ENCODE measurements at places on chromosomes 1 and 21.

GRCh38 chr1:181742426-181742825 lies 259.1 kb downstream of the CACNA1E start:
- no peak for DNase-seq

DNA sequence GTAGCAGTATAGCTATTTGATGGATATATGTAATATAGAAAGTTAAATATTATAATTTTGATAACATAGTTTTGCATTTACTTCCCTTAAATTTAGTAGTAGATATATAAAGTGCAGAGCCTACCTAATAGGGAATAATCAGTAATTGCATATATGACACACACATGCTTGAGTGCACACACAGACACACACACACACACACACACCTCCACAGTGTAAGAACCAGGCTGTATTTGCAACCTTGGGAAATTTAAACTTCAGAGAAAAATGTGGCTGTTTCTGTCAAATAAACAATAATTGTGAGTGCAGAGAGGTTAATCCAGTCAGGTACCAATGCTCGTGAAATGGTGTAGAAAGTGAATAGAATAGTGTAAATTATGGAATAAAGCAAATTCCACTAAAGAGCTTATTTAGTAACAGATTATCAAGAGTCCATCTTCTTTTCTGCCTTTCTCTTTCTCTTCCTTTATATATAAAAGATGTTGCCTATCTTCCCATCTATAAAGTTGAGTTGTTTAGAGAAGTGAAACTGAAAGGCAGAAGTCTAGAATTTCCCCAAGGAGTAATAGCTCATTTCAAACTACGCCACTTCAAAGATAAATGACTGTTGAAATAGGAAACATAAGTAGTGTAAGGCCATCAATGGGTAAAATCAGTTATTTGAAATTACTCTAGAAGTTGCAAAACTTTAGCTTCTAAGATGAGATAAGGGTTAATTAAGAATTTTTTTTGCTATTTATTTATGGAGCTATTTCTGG lies 273.7 kb downstream of the SRGAP2C start:
- no peak for DNase-seq

DNA sequence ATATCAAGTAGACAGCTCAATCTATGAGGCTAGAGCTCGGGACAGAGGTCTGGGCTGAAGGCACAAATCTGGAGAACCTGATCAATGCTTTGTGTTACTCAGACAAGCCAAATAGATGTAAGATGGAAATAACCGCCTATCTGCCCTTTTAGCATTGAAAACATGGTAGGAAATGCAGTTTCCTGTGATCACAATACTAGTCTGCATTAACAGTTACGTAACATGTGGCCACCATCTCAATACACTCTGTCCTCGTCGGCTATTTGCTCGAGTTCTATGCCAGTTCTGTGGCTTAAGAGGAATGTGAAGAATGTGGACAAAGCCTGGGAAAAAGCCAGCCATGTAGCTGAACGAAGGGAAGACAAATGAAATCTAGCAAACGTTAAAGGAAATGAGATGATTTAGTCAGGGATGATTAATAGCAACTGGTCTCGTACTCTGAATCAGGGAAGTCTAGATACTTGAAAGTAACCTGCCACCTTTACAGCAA lies 73.3 kb downstream of the HSF2BP start:
- no peak for DNase-seq

DNA sequence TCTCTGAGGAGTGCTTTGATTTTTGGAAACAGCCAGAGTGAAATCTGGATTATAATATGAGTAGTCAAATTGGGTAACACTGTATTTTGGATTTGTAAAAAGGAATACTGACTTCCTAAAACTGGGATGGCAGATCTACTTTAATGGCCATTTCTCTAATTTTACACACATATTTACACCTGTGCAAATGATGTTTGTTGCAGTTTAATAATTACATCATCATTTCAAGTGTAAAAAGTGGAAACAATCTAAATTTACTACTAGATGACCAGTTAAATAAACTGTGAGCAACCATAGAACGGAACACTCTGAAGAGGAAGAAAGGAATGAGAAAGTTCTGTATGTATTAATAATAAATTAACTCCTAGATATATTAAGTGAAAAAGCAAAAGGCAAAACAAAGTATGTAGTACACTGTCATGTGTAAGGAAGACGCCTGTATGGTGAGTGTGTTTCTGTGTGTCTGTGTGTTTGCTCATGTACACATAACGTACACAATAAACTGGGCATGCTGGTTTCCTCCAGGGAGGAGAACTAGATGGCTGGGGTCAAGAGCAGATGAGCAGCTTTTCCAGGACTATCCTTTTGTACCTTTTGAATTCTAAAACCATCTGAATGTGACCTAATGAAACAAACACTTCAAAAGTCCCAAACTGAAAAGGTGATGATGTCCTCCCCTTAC lies 2.9 kb upstream of the RHEX start:
- DNase-seq = no peak

- no peak for DNase-seq
Observed at GRCh38 chr1:187516874-187517273, 688.1 kb downstream of the PLA2G4A start.

GRCh38 chr1:156852418-156852874 lies 6.5 kb downstream of the INSRR start:
- no peak for DNase-seq

- DNase-seq = no peak
Observed at GRCh38 chr1:22636927-22637326, 499 bp downstream of the C1QA start.

DNA sequence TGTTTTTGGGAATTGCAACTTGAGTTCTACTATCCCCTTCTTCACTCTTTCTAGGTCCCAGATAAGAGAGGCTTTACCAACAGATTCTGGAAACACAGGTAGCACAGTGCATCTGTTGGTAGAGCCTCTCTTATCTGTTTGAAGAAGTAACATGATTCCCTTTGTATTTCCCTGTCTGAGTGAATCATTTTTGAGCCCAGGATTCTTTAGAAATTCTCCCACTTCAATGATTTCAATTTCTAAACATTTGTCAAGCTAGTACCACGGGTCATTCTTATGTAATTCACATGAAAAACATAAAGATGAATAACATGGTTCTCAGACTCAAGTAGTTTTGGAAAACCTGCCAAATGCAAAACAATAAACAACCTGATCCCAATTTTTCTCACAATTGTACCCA lies 72.0 kb upstream of the DUSP10 start:
- DNase-seq = no peak

DNA sequence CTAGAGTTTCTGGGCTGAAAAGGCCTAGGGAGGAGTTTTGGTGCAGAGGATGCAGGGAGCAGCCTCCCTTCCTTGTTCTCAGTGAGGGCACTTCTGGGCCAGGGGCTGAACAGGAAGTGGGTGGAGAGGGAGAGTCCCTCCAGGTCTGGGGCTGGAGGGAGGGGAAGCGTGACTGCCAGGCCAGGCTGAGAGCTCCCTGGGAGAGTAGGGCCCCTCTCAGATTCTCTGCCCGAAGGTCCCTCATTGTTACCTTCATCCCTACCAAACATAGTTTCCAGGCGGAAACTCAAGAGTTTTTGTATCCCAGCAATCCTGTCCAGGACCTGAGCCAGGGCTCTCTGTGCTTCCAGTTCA lies 36.8 kb downstream of the CITED4 start:
- no peak for DNase-seq

DNA sequence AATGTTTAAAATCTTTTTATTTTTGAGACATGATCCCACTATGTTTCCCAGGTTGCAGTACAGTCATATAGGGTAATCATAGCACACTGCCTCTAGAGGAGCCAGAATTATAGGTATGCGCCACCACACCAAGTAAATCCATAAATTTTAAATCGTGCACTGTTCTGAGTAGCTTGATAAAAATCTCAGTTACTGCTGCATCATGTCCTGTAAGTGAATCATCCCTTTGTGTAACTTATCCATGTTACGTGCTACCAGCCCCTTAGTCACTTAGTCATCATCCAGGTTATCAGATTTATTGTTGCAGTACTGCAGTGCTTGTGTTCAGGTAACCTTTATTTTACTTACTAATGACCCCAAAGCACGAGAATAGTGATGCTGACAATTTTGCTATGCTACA lies 1770.9 kb downstream of the BRINP3 start:
- DNase-seq = no peak

DNA sequence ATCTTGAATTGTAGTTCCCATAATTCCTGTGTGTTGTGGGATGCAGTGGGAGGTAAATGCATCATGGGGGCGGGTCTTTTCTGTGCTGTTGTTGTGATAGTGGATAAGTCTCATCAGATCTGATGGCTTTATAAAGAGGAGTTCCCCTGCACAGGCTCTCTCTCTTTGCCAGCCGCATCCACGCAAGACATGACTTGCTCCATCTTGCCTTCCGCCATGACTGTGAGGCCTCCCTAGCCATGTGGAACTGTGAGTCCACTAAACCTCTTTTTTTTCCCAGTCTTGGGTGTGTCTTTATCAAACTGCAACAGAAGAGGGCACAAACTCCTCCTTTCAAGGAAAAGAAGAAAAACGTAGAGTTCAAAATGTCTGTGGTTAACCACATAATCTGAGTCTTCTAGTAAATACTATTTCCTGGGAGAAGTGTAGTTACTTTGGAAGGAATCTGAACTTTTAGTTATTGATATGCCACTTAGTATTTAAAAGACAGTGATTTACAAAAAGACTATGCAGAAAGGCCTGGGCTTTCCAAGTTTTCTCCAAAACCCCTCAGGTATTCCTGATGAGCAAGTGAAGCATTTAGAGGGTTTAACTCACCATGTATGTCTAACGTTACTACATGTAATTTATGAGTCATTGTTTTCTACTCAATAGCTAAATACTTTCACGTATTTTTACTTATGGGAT lies 10.0 kb downstream of the ADAMTS1 start:
- DNase-seq = no peak

DNA sequence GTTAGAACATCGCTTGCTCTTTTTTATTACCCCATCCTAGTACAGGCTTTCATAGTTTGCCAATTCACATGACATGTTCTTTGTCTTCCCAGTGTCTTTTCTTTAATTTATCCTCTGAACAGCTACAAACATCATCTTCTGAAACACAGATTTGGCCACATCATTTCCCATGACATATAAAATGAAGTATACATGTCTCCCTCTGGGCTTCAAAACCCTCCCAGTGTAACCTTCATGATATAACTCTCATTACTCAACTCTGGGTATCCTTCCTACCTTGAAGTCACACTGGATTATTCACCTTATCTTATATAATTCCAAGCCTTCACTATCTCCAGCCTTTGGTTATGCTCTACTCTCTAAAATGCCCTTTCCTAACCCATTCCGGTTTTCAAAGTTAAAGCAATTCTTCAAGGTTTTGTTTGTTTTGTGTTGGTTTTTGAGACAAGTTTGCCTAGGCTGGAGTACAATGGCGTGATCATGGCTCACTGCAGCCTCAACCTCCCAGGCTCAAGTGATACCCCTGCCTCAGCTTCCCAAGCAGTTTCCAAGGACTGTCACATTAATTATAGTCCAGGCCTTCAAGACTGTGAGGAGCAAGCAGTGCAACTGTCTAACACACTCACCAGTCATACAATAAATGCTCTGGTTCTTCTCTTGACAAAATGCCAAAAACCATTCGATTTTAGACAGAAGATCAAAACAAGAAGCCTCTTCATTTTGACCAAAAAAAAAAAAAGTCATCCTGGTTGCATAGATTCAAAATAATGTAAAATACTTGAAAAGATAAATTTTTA lies 5.8 kb downstream of the RGS1 start:
- DNase-seq = no peak

GRCh38 chr1:111733183-111733991 lies 5.8 kb downstream of the INKA2 start:
- DNase-seq = no peak

DNA sequence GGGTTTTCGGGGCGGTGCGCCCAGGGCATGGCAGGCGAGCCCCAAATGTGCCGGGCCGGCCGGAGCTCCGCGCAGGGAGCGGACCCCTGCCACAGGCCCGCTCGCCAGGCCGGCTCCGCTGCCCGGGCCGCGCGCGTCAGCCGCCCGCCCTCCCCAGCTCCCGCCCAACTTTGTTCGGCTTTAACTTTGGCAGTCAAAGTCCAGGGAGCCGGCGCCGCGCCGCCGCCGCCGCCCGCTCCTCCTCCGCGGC lies 488 bp downstream of the SLC35D1 start:
- no peak for DNase-seq

- DNase-seq = peak; percentile 78
Observed at GRCh38 chr1:45011837-45012638, at the start of gene UROD. TSS of gene UROD (plus strand) at chr1:45012254. CDS start at chr1:45012266, 12 bp downstream.

DNA sequence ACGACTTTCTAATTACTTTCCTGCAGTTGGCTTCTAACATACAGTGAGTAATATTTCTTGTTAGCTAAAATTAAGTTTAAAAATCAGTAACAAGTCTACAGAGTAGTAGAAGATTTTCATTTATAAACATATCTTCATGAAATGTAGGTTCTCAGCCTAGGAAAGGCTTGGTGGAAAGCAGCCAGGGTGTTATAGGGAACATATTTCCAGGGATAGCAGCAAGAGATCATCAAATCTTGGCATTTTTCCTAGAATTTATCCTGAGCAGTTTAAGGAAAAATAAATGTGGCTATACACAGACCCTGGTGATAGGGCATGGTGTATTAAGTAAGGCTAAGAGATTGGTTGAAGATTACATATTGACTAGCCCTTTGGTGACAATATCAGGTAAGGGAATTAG lies 203.5 kb upstream of the NEGR1 start:
- DNase-seq = no peak

DNA sequence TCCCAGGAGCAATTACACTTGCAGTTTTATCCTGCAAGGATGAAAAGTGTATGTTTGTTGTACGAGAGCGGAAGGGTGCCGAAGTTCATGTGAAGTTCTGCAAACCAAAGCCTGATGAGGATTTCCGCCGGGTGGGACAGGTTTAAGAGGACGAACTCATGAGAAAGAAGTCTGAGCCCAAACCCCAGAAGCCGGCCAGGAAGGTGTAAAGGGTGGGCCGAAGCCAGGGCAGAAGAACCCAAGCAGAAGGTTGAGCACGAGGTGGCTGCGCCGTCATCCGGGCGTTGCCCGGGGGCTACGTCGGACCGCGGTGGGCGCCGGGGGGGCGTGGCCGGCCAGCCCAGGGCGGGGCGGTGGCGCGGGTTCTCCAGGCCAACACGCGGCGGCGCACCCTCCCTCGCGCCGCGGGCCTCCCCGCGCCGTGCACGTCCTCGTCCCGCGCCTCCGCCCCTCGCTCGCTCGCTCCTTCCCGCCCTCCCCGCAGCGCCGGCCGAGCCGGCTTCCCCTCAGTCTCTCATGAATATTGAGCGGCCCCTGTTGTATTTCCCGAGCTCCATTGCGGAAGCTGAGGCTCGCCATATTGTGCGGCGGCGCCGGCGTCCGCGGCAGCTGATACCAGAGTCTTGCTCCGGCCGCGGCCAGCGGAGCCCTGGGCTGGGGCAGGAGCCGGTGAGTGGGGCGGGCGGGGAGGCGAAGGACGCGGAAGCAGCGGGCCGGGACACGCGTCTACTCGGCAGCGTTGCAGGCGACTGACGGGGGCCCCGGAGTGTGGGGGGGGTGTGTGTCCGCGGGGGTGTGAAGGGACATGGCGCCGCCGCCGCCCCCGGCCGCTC lies at the start of gene RNF2:
Gene RNF2, plus strand, starts transcription at position 578 of the 833 bp plus-strand sequence. CDS start 41,996 bp downstream, outside the sequence.
- DNase-seq = peak; percentile 64

Data from stimulated activated CD4-positive, alpha-beta T cell treated with anti-CD3 and anti-CD28 coated beads, TNF-alpha, amount 100 ng/mL, for 1 hour (primary cell).